EL (cell line): ENCODE measurements at places on chromosomes 5 and 9.

DNA sequence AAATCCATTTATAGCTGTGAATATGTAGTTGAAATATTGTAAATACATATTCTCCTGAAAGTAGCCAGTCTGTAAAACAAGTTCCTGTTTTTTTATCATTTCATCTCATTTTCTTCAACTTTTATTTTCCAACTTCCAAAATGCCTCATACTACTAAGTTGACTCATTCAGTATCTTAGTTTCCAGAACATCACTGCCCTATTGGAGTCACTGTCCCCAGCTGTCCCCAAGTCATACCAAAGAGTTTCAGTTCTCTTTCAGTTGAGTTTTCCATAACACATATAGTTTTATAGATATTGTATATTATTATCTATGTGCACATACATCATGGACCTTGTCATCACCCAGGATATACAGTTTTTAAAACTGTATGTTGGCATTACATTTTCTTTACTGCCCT is 261.7 kb downstream of the CDH12 start:
- DNase-seq: no peak

GRCh38 chr9:89115426-89115825 is 63.2 kb downstream of the SHC3 start:
- DNase-seq: no peak

GRCh38 chr5:168916266-168916665 is 337.1 kb upstream of the PANK3 start:
- DNase-seq: peak; percentile 8

DNA sequence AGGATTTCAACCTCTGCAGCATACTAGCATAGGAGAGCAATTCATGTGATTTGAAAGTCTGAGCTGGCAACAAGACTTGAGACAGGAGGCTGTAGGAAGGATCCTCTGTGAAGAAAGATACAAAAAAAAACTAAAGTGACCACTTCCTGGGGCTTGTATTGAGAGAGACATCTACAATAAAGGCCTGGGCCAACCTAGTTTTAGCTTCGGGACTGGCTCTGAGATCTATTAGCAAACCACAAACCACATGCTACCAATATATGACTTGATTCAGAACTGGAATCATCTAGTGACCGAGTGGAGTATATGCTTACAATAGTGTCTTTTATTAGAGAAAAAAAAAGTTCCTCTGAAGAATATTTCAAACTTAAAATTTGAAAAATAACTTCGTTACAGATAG is 1448.9 kb upstream of the CDH6 start:
- no peak for DNase-seq

DNA sequence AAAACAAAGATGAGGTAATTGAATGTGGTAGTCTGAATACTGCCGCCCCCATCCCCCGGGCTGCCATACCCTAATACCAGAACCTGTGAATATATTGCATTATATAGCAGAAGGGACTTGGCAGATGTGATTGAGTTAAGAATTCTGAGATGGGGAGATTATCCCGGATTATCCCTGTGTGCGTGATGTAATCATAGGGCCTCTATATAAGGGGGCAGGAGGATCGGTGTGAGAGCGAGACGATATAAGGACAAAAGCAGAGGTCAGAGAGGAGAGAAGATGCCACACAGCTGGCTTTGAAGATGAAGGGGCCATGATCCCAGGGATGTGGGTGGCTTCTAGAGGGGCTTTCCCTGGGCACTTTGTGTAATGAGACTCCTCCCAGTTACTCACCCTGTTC is 101.7 kb upstream of the TLE1 start:
- DNase-seq: no peak

- peak; percentile 41 for DNase-seq
These were observed 212.9 kb downstream of the MAPKAP1 start for GRCh38 chr9:125493881-125494652.

GRCh38 chr9:37617161-37617560 is 24.8 kb upstream of the TOMM5 start:
- DNase-seq: no peak

DNA sequence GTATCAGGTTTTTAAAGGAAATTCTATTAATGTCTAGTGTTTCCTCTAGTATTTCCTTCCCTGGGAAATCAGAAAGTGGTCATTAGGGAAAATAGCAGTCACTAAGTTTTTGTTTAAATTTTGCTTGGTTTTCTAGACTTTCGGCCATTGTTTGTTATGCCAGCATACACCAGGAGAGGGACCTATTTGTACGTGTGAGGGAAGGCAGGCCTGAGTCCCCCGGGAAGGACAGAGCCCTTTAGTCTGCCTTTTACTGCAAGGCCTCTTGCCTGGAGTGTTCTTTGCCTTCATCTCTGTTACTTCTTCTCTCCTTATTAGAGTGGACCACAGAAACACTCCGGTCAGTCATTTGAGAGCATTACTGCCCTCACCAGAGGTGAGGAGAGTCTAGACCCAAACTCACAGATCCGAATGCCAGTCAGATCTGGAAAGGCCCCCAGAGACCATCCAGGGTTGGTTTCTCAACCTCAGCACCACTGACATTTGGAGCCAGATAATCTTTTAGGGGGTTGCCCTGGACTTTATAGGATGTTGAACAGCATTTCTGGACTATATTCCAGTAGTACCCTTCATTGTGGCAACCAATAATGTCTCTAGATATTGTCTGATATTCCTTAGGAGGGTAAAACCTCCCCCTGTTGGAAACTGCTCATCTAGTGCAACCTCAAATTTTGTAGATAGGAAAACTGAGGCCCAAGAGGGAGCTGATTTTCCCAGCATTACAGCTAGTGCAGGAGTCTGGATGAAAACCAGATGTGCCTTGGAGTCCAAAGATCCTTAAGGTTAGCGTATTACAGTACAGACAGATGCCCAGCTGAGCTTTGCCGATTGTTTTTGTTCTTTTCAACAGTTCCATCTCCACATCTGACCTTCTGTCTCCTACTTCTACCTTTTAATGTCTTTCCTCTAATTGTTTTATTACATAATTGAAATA is 93.0 kb upstream of the NIPAL4 start:
- DNase-seq: peak; percentile 75

DNA sequence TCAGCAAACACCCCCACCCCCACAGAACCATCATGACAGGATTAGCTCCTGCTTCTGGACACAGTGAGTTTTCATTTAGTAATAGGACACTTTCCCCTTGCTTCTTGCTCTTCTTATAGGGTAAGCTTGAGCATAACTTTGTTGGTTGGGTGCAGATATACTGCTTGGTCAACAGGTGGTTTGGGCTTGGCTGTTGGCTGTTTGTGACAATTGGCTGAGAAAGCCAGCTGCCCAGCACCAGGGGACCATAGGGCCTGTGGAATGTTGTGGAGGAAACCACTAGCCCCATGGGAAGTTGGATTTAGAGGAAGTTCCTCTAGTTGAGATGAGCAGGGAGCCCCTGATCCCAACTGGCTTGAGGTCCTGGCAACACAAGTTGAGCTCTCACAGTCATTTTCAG is 30.5 kb downstream of the PPP3R2 start:
- DNase-seq: no peak

GRCh38 chr9:107557236-107557990 is 67.8 kb upstream of the KLF4 start:
- DNase-seq: peak; percentile 23

GRCh38 chr9:94086486-94087345 is 2.5 kb downstream of the PTPDC1 start:
- peak; percentile 78 for DNase-seq

DNA sequence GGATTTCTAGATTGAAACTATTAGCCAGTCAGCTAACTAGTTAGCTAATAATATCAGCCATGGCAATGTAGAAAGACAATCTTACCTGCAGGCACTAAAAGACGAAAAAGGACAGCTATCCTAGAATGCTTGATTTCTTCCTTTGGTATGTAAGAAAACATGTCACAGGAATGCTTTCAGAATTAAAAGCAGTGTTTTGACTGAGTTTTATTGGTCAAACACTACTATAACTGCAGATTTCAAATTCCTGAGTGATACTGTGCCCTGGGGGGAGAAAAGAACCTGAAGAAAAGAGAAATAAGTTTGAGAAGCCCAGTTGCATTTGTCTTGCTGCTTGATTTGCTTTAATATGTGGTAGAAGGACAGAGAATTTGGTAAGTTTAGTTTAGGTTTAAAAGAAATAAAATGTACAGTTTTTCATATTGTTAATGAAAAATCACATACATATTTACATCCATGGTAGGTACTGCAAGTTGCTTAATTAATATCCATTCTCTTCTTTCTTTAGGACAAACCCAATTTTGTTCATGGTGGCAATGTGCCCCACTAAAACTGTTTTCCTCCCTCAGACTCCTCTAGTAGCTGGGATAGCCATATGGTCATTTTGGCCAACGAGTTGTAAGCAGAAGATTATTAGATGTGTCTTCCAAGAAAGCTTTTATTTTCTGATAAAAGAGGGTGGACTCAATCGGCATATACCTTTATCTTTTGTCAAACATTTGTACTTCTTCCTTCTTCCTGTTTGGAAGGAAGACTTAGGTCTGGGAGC is 4.3 kb upstream of the FAM169A start:
- DNase-seq: peak; percentile 61

- DNase-seq: no peak
These were observed 5.3 kb upstream of the NSMF start for GRCh38 chr9:137464291-137464999.

DNA sequence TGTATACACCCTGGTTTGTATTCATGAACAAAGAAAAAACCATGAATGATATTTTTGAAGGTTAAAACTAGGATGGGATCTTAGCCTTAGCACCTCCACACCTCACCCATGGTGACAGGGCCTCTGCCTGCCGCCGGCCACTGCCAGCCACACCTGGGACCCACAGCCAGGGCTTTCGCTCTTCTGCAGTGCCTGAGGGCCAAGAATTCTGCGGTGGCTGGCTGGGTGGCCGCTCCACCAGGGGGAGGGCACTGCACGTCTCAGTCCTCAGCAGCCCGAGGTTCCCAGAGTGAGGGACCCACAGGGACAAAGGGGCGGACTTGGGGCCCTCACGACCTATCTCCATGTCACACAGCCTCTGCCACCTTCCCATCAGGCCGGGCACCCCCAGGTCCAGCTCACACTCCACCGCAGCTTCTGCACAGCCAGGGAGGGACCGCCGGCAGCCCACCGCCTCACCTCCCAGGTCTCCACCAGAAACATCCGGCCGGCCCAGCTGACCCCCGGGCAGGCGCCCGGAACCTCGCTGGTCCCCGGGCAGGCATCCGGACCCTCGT is 6.9 kb downstream of the EXD3 start:
- DNase-seq: no peak

DNA sequence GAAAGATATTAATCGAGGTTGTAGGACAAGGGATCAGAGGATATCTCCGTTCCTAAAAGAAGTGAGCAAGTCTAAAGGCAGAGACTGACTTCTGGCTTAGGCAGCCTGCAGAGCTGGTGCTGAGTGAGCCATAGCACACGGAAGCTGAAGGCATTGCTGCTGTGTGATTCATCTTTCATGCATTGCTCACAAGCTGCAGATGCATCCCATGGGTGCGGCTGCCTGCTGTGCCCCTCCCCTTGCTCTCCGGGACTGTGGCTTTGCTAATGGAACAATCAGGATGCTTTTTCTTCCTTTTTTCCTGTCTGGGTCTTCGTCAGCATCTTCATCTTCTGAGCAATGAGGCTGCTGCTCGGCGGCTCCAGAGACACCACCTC is 341.4 kb downstream of the DIRAS2 start:
- DNase-seq: peak; percentile 77

DNA sequence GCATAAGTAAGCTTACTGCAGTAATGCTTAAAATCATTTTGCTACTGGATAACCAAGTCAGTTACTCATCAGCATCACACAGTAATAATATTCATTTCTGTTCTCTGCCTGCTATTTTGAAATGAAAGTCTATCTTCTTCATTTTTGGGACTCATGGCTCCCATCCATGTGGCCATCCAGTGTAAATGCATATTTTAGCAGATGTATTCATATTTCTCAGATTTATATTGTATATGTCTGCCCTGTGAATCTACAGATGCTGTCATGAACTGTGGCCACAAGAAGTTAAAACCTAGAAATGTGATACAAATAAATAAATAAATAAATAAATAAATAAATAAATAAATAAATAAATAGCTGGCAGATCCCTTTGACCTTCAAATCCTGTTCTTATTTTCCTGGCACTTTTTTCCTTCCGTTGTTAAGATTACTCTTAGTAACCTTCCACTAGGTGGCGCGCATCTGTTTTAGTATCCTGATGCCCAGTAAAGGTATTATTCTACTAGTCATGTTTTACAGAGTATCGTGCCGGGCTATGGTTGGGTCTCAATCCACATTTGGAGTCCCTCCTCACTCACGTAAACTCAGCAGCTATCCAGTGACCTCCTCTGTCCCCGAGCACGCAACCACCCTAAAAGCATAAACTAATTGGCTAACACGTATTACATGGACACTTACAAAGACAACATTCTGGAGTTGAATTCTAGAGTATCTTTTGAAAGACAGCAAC is 79.2 kb upstream of the IL7R start:
- peak; percentile 85 for DNase-seq
